Fibroblast of skin of right quadriceps (primary cell): ENCODE measurements at places on chromosomes 1 and 21.

GRCh38 chr1:1330366-1331067 lies 563 bp upstream of the TAS1R3 start:
- no peak for DNase-seq

- DNase-seq: peak; percentile 48
These were observed 94.6 kb downstream of the EIF4G3 start for GRCh38 chr1:21082073-21082472.

GRCh38 chr1:25137521-25138395 lies 94.5 kb downstream of the SYF2 start:
- no peak for DNase-seq

DNA sequence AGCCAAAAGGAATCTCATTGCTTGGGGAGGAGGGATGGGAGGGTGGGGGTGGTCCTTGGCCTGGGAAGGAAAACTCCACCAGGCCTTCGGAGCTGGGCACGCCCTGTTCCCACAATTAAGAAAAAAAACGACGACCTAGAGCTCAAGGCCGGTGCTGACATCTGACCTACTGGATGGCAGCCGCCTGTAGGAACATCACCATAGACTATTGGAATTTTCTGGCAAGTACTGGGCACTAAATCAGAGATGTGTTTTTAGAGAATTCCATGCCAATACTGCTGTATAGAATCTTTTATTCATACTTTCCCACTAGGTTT lies 729 bp downstream of the NADK start:
- DNase-seq: no peak

- no peak for DNase-seq
These were observed 479 bp upstream of the SNX7 start for GRCh38 chr1:98660940-98661543.

DNA sequence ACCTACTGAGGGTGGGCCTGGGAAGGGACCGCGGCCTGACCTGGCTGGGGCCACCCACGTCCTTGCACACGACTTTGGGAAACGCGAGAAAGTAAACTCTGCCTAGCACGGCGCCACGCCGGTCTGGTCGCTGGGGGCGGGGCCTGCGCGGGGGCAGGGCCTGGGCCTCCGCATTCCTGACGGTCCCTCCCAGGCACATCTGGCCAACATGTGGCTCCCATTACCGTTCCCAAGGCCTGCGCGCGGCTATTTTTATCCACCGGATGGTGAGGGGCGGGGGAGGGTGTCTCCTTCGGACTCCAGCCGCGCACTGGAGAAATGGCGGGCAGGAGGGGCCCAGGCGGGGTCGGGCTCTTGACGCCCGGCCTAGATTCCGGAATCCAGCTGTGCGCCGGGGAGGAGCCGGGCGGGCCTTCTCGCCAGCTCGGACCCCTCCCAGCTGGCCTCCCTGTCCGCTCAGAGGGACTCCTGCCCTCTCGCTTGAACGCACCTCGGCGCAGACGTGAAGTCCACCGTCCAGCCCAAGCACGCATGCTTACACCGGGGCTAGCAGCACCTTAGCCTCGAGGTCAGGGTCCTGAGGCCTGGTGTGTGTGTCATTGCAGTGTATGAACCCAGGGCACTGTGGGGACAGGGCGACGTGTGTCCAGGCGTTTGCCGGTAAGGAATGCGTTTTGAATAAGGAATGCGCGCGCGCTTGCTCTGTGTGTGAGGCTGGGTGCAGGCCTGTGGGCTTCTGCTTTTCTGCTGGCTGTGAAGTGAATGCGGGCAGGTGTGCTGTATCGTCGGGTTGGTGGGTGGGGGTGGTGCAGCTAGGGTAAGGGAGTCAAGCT lies 2.1 kb downstream of the EVA1B start:
- DNase-seq: peak; percentile 96

DNA sequence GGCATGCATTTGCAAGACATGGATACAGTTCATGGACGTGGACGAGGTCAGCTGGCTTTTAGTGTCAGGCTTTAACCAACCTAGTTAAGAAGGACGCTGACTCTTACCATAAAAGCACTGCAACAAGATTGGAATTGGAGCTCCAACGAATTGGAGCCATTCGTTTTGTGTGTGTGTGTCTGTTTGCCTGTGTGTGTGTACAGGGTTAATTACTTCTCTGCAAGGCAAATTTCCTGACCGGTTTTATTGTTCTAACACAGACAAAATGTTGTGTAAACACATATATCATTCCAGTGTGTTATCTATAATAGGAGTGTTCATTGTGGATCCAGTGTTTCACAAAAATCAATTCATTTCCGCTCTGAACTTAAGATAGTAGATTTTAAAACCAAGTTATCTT lies 7.9 kb downstream of the ITSN1 start:
- no peak for DNase-seq
